ENCODE measurements at places on chromosomes 3 and 15.

- DNase-seq = no peak
Measured at GRCh38 chr15:100134586-100134985, 207.2 kb downstream of the ADAMTS17 start.

- no peak for DNase-seq
Measured at GRCh38 chr3:86951322-86951721, 39.6 kb downstream of the VGLL3 start.

DNA sequence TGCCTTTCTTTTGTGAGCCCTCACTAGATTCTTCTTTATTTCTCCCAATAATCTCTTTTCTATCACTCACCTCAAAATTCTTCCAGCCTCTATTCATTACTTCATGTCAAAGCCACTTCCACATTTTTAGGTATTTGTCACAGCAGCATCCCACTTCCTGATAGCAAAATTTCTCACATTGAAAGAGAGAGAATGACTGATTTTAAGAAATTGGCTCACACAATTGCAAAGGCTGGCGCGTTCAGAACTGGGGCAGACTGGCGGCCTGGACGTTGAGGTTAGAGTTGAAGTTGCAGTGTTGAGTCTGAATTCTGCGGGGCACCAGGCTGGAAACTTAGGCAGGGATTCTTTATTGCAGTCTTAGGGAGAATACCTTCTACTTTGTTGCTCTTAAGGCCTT lies 117.9 kb downstream of the LRRC28 start:
- DNase-seq = no peak

GRCh38 chr3:100159331-100160153 lies 45.2 kb upstream of the FILIP1L start:
- DNase-seq = no peak

DNA sequence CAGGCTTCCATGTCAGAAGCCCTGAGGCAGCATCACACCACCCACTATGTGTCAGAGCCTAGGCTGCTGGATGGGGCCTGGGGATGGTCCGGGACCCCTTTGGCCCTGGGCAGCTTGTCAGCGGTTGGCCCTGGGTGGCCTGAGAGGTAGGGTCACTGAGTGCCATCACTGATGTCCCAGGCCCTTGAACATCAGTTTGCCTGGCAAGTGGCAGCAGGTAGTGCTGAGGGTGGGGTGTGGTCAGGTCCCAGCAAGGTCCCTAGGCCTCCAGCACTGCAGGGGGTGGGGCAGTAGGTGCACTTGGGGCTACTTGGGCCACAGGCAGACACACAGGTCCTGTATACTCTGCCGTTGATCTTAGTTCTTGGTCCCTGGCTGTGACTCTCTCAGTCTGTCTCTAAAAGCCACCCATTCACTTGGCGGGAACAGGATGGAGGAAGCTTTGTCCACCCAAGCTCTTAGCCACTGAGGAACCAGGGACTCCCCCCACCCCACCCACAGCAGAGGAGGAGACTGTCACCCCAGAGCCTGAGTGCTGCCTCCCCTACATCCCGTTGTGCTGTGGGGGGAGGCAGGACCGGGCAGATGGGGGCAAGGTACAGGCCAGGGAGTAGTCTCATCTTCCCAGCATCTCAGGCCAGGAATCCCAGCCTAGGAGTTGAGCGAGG lies 5.8 kb downstream of the GNAI2 start:
- DNase-seq = no peak

DNA sequence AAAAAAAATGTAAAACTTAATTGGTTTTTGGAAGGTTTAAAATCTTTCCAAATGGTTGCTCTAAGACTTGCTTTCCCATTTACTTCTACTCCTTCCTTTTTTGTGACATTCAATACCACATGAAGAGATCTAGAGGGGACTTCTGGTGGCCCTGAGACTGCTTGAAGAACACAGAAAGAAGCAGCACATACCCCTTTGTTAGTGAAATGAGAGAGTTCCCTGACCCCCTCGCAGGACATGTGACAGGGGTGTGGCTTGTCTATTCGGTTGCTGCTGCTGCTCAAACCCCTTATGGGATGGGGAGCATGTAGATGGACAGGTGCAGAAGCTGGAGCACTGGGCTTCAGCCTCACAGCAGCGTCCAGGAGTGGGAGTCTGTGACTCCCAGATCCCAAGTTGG lies 71.0 kb downstream of the ZMAT3 start:
- no peak for DNase-seq

GRCh38 chr3:99751649-99752048 lies 66.0 kb upstream of the CMSS1 start:
- DNase-seq = no peak

DNA sequence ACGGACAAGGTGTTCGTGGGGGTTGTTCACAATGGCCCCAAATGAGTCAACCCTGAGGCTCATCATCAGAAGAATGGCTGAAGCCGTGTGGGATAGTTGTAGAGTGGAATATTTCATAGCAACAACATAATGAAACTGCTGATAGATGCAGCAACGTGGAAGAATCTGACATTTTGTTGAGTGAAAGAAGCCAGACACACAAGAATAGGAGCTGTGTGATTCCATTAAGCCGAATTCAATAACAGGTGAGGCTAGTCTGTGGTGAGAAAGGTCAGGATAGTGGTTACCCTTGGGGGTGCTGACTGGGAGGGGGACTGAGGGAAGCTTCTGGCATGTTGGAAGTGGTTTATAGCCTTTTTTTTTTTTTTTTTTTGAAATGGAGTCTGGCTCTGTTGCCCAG lies 144.0 kb downstream of the SMAD6 start:
- DNase-seq = no peak

DNA sequence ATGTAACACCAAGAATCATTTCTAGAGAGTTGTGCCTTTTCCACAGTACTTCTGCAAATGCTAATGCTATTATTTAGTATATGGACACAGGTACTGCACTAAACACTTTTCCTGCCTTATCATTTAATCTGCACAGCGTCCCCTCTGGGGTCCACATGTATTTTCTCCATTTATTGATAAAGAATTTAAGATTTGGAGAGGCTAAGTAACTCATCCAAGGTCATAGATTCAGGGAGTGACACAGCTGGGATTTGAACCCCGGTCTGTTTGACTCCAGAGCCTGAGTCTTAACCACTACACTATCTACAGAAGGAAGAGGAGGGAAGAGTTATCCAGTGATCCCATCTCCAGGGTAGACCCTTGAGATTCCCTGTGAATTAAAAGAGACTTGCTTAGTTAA lies 24.9 kb upstream of the TPRG1 start:
- DNase-seq = no peak

GRCh38 chr3:170553788-170554757 lies 31.8 kb downstream of the SLC7A14 start:
- no peak for DNase-seq

- DNase-seq = no peak
Measured at GRCh38 chr15:90044191-90044590, 43.1 kb downstream of the ZNF710 start.
